ENCODE measurements at places on chromosomes 2 and 18. TPM values are rescaled to one million over a fixed set of nuclear protein-coding genes. Genes with fewer than 3 reads are reported as not detected.

AQP12A gene
- total RNA-seq, result not detected

SCN2A gene
- 5.0 TPM for total RNA-seq

POTEI gene
- not detected for total RNA-seq

EFEMP1 gene
- total RNA-seq, result 1,564 TPM

DLGAP1 gene
- not detected for total RNA-seq

M1AP gene
- total RNA-seq, result under 0.01 TPM

OTOS gene
- not detected for total RNA-seq

SPP2 gene
- total RNA-seq, result not detected
